ENCODE measurements at places on chromosomes 1 and 21.

GRCh38 chr1:188343914-188344313 lies 1515.2 kb downstream of the PLA2G4A start:
- DNase-seq = no peak

GRCh38 chr1:51263147-51263877 lies 27.2 kb downstream of the RNF11 start:
- DNase-seq = no peak

- DNase-seq = peak; percentile 45
These were observed 25.0 kb upstream of the PHTF1 start for GRCh38 chr1:113784104-113784779.

DNA sequence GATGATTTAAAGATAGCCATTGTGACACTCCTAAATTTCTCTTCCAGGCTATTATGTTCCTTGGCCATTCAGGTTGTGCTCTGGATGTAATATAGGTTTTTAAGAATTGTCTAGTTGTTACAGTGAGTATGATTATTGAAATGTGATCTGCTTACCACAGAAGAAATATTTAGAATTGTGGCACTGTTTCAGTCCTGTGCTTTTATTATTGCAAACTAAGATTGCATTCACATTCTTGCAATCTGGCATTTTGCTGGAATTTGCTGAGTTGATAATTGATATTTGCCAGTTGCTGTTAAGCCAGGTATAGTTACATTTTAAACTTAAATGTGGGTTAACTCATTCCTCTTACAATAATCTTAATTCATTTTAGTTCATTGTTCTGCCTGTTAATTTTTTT lies 22.3 kb downstream of the EXO1 start:
- DNase-seq = no peak

DNA sequence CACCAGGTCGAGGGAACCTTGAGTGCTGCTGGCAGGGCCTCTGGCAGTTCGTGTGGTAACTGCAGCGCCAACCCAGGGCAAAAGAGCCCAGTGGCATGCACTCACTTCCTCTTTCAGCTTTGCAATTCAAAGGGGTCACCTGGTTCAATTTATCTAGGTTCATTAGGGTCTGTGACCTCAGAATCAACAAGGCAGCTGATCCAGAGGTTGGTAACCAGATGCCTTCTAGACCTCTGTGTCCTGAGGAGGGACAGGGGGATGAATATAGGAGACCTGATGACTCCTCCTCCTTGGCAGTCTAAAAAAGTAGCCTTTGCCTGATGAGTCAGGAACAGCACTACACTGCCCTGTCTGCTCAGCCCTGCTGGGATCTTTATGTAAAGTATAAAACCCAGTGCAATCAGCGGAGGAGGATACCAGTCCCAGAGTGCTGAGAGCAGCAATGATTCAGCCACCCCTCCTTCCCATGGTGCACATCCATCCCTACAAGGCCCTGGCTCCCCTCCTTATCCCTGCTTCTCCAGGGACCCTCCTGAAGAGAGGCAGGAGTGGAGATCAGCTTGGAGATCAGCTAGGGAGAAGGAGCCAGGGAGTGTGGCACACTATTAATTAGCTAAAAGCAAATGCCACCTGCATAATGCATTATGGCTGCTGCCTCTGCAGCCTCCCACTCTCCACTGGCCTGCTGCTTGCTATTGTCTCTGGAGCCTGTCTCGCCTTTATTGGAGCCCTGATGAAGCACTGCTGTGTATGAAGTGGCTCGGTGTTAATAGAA lies 11.2 kb upstream of the FMOD start:
- DNase-seq = peak; percentile 41

DNA sequence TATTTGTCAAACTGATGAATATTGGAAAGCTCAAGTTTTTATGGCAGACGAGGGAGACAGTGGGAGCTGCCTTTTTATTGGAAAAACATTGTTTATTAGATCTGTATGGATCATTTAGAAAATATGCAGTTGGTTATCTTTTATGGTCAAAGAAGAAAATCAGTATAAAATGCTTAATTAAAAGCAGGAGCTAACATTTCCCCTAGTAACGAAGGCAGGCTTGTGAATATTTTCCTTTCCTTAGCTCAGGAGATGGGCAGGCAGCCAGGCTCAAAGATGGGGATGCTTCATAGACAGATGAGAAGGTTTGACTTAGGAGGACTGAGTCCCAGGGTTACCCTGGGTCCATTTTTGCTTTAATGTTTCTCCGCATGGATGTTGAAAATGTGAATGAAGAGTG lies 26.0 kb downstream of the ROR1 start:
- DNase-seq = no peak

GRCh38 chr1:63662841-63663240 lies 69.6 kb downstream of the PGM1 start:
- no peak for DNase-seq
